ENCODE measurements at places on chromosomes 13 and 19.

DNA sequence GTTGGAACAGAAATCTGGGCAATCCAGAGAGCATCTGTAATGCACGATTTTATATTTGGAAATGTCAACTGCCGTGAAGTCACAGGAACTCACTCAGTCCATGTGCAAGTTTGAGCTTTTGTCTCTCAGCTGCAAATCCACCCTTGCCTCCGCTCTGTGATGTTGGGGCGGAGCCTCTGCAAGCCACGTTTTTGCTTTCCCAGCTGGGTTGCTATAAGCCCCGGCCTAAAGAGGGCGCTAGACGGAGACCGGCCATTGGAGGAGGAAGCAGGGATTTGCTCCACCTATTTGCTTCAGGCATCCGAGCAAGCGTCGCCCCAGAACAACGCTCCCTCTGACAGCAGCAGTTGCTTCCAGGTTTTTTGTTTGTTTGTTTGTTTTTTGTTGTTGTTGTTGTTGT, 56.2 kb downstream of the TRPM4 start:
- no peak for DNase-seq

DNA sequence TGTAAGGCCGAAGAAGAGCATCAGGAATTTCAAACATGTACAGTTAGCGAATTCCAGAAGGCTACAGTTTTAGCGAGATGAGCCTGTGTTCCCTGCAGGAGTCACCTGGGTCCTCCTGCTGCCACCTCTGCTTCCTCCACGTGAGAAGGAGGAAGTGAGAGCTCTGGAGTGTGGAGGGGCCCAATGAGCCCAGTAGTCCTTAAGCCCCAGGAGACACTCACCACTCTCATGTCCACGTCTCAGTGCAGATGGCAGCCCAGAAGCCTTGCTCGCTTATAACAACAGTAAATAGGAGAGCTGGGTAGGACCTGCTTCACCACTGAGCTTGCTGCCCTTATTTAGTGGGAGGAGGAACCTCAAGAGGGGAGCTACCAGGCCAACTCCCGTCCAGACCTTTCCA, 44.3 kb downstream of the SERP2 start:
- DNase-seq: no peak

DNA sequence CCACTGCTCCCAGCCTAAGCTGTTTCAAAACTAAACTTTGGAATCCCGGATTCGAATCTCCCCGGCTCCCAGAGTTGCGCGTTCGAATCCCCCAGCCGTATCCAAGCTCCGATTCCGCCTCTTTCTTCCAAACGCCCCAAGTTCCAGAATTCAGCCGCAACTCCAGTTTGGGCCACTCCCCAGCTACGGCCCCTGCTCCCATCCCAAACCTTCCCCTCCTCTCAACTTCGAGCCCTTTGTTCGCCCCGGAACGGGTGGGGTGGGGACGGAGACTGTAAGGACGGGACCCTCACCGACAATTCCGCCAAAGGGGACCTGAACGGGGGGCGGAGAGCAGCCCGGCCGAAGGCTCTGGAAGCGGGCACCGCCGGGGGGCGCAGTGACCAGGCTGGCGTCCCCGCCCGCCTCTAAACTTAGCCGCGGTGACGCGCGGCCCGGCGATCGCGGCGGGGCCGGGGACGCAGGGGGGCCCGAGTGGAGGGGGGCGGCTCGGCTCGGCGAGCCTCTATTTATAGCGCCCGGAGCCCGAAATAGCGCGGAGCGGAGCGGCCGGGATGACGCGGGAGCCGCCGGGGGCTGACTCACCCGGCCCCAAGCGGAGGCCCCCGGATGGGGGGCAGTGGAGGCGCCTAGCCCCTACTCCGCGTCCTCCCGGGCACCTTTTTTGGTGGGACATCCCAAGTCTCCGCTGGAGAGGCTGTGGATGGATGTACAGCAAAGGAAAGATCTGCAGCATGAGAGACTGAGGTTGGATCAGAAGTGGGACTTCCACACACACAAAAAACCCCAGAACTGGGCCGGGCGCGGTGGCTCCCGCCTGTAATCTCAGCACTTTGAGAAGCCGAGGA, 4.9 kb upstream of the ERCC1 start:
- DNase-seq: no peak

GRCh38 chr13:42413484-42413815, 141.5 kb downstream of the AKAP11 start:
- DNase-seq: no peak

DNA sequence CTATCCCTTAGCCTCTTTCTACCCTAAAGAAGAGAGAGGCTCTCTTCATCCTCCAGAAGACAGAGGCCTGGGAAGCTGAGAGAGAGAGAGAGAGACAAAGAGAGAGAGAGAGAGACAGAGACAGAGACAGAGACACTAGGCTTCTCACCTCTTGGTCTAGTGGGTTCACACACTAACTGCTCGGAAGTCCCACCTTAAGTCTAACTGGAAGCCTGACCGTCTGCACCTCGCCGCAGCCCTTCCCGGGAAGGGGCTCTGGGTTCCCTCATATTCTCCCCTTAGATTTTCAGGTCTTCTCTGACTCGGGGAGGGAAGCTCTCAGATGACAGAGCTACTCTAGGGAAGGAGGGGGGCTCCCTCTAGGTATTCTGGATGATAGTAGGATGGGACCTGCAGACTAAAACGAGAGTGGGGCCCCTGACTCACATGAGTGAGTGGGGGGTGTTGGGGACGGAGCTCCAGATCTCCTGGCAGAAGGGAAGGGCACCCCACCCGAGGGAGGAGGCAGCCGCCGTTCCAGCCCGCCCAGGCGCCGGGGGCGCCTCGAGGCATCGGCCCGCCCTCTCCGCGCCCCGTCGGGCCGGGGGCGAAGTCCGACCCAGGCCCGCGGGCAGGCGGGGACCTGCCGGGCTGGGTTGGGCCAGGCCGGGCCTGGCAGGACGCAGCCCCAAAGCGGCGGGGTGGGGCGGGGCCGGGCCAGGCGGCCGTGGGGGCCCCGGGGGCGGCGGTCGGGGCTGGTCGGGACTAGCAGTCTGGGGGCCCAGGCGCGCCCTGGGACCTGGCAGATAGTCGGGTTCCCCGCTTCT, 2.0 kb upstream of the JUNB start:
- no peak for DNase-seq

DNA sequence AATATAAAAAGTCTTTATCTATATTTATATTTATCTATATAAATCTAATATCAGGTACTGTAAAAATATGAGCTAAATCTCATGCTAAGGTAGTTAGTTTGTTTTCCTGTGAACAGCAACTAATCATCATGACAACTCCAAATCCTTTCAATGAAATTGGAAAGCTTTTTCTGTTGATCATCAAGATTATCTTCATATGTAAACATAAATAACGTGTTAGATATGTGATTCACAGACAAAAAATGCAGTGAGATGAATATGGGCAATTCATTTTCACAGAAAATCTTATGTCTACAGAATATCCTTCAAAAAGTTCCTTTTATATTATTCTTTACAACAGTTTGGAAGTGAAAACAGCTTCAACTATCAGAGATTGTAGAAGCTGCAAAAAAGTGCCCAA, 41.7 kb upstream of the EEF1AKMT1 start:
- DNase-seq: no peak

DNA sequence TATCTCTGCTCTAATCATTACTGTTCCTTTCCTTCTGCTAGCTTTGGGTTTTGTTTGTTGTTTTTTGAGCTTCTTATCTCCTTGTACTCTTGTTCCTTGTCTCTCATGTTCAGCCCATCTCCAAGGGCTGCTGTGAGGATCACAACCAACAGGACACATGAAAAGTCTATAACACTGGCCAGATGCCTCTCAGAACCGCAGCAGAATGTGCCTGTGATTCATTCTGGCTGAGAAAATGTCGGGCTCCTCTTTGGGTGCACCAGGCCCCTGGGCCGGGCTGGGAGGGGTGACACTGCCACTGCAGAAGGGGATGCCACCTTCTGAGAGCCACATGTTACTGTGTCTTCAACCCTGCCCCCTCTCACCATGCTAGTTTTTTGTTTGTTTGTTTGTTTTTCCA, 48.0 kb downstream of the GGACT start:
- no peak for DNase-seq

Data from activated CD4-positive, alpha-beta T cell treated with anti-CD3 and anti-CD28 coated beads, Interleukin-2, amount 50 U/mL, for 24 hours (primary cell).